ENCODE measurements at places on chromosomes 7 and 10.

DNA sequence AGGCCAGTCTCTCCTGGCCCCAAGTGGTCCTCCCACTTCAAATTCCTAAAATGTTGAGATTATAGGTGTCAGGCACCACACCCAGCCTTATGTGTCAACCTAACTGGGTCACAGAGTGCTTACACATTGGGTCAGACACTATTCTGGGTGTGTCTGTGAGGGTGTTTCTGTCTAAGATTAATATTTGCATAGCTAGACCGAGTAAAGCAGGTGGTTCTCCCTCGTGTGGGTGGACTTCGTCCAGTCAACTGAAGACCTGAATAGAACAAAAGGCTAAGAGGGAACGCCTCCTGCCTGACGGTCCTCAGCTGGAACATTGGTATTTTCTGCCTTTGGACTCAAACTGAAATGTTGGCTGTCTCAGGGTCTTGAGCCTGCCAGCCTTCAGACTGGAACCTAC lies 11.5 kb downstream of the PPIF start:
- DNase-seq = no peak

GRCh38 chr10:114100848-114101741 lies 57.4 kb downstream of the ADRB1 start:
- no peak for DNase-seq

- DNase-seq = no peak
Measured at GRCh38 chr10:7789390-7789789, 1.4 kb downstream of the ATP5F1C start.

GRCh38 chr10:102121739-102122372 lies 1.7 kb upstream of the LDB1 start:
- DNase-seq = peak; percentile 67

GRCh38 chr10:113491967-113492565 lies 60.8 kb upstream of the HABP2 start:
- no peak for DNase-seq

DNA sequence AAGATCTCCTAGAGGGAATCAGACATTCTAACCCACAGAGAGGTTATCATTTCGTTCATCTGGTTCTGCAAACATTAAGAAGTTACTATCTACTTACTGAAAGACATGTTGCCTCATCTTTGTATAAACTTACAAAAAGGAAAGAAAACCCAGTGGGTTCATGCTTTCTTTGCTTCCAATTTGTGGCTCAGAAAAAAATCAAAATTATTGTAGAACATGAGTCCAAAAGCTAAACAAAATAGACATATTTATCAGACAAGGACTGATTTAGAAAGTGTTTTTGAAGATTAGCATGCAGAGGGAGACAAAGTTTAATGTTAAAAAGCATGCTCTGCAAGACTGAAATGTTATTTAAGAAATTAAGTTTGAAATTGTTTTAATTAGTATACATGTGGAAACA lies 123.1 kb downstream of the MBL2 start:
- no peak for DNase-seq

DNA sequence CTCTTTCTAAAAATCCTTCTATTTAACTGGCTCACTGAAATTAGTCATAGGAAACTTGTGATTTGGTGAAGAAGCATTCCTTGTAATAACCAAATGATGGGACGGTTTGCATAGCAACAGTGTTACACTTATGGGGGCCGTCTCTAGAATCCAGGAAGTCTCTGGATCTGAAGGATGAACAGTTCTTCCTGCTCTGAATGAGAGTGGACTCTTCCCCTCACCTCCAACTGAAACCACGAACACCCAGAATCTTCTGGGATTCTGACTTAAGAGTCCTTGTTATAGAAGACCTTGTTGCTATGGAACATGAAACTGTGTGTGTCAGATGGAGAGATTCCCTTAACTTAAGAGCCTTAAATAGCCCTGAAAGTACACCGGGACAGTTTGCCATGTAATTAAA lies 23.2 kb downstream of the NOLC1 start:
- no peak for DNase-seq

- no peak for DNase-seq
Measured at GRCh38 chr7:112266595-112267270, 60.2 kb downstream of the ZNF277 start.

DNA sequence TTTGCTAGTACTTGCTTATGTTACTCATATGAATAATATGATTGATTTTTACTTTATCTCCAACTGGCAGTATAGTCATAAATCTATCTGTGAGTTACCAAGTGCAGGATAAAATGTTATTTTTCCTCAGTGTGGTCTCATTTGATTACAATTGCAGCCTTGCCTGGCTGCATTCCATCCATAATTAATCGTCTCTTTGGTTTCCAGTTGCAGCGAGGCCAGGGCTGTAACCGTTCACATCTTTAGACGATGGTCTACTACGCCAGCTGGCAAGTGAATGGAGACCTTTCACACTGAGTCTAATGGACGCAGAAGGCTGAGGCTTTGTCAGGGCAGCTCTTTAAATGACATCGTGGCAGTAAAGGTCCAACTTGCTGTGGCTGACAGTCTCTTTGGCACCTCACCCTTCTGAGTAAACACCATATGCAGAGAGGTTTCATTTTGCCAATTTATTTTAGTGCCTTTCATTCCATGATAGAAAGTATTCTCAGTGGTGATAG lies 84.0 kb downstream of the ARL4A start:
- DNase-seq = no peak

GRCh38 chr7:1769286-1770200 lies 99.5 kb downstream of the ELFN1 start:
- DNase-seq = no peak
